ENCODE measurements at places on chromosomes 5 and 9.

GRCh38 chr9:75964427-75964826, 74.0 kb downstream of the PCSK5 start:
- DNase-seq: no peak

DNA sequence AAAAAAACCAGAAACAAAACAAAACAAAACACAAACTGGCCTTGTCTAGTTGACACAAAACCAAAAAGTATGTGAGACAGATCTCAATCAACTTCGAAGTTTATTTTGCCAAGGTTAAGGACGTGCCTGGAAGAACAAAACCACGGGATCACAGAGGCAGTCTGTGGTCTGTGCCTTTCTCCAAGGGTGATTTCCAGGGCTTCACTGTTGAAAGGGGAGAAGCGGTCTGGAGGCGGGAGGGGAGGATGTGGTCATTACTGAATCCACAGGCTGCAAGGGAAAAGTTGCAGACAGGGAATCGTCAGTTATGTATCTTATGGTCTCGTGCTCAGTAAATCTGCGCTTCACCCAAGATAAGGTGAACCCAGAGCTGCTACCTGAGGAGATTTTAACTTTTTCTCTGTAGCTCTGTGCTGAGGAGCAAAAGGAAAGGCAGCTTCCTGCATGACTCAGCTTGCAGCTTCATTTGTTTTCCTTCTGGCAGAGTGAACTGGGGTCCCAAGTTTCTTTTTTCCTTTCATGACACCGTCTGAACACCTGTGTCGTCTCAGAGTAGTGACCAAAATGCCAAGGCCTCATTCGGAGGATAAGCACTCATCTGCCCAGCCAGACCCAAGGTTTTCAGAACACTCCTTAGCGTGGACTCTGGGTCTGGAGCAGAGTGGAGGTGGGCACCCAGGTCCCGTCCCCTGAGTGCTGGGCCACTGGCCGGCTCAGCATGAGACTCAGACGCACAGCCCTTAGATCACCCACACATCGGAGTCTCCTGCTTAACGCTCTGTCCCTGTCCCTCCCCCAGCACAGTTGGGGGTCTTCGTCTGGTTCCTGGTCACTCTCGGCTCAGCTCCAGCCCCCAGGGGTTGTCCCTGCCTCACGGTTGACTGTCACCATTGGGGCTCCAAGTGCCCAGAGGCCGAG, 25.9 kb downstream of the ROPN1L start:
- DNase-seq: no peak

DNA sequence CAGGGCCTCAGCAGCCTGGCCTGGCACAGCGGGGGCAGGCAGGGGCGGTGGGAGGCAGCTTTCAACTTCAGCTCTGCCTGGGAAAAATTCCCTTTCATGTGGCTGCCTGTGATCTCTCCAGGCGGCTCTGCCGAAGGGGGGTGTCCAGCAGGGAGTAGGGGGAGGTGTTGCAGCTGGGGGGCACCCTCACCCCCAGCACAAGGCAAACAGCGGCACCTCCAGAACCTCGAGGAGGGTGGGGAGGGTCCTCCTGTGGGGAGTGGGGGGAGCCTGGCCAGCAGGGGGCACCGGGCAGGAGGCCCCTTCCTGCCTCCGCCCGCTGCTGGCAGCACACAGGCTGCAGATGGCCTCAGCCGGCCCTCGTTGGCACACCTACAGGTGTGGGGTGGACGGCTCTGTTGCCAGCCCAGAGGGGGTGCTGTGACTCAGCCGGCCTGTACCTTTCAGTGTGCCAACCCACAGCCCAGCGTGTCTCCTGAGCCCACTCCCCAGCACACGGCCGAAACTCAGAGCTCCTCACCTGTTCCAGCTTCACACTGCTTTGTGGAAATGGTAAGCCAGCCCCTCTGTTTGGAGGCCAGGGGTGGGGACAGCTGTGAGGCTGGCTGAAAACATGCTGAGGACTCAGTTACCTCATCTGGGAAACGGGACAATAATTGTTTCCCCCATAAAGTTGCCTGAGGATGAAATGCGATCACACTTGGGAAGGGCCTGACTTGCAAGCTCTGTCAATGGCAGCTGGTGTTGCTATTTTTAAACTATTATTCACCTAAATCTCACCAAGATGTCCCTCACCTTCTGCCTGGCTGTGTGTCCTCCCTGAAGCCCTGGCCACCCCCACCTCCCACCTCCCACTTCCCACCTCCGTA, 37.0 kb downstream of the CXXC5 start:
- no peak for DNase-seq

DNA sequence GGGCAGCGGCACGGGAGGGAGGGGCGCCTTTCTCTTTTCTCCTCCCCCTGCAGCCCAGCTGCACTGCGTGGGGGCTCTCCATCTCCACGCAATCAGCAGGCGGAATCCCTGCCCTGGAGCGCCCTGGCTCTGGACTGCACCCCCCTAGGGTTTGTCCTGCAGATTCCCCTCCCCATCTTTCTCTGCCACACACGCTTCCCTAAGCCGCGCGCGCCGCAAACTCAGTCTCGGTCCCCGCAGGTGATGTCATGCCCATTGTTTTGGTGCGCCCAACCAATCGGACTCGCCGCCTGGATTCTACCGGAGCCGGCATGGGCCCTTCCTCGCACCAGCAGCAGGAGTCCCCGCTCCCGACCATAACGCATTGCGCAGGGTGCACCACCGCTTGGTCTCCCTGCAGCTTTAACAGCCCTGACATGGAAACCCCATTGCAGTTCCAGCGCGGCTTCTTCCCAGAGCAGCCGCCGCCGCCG, at the start of gene KCNN2:
Gene KCNN2, plus strand, starts transcription at position 347 of the 473 bp plus-strand sequence. Its CDS starts 70 bp downstream, at position 417.
- DNase-seq: peak; percentile 97

DNA sequence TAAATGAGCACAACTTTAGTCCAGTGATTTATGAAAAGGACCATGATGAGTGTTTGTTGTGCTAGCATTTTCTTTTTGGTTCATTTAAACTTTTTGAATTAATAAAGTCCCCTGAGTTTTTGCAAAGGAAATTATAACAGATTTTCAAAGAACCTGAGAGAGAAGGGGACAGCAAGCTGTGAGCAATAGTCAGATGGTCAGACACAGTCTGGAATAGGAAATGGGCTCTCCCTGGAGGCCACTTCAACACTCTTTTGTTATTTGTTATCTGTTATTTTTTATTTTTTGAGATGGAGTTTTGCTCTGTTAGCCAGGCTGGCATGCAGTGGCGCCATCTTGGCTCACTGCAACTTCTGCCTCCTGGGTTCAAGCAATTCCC, 171.1 kb downstream of the ARHGEF28 start:
- no peak for DNase-seq

DNA sequence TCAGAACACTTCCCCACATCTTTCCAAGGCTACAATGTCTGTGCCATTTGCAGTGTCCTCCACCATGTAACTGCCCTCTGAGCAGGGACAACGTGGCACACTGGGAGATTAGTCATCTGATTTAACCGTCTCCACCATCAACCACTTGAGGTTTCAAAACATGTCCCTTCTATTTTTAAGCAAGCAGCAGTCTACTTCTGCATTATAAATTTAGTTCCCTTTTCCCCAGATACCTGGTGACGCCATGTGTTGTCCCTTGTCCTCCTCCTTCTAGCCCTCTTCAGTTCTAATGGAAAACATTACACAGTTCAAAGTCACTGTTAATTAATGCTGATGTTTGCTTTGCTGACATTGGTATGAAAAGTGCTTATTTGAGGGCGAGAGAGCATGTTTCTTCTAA, 52.8 kb downstream of the ATP10B start:
- DNase-seq: no peak

GRCh38 chr9:132609184-132609583, 26.8 kb downstream of the BARHL1 start:
- no peak for DNase-seq

DNA sequence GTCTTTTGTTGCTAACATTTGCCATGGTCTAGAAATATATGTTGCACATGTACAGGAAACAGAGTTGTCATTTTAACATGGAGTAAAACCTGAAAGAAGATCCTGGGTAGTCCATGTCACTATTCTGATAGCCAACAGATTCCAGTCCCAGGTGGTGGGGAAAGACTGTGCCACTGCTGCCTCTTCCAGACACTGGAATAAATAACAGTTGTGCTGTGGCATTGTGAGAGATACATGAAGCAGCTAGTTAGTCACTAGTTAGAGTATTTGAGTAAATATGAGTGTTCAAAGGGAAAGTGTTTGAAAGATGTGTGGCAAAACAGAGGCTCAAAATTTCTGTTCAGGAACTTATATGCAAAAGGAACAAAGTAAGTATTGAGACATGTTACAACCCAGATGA, 1408.3 kb downstream of the EFNA5 start:
- no peak for DNase-seq

DNA sequence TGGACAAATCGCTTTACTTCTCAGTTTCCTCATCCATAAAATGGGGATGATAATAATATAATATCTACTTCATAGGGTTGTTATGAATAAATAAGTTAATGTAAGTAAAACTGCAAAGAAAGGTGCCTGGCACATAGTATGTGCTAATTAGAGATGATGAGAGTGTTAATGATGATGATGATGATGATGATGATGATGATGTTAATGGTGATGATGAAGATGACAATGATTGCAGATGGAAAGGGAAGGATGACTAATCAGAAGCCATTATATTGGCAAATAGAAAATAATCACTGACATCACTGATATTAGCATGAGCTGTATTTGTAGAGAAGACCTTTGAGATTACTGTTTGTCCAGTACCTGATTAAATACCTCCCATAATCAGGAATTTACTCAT, 20.6 kb downstream of the RAD1 start:
- DNase-seq: no peak

GRCh38 chr5:50822761-50823160, 156.3 kb downstream of the PARP8 start:
- no peak for DNase-seq

DNA sequence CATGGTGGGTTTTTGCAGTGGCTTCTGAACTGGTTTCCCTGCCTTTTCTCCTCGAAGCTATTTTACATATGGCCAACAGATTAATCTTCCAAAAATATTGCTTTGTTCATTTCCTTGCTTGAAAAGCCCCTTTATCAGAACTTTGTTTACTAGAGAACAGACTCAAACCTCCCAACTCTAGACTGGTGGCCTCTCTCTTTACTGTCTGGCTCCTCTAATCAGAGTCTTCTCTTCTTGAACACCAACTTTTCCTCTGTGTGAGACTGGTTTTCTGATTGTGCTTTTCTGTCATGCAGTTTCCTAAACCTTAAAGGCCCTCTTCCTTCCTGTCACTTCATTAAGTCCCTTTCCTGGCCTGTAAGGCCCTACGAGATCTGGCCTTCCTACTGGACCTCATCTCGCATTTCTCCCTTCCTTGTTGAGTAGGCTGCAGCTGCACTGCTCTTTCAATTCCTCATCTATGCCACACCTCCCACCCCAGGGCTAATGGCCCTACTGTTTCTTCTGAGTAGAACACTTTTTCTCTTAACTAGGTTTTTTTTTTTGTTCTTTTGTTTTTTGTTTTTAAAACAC, 5.7 kb downstream of the C9orf43 start:
- DNase-seq: no peak

DNA sequence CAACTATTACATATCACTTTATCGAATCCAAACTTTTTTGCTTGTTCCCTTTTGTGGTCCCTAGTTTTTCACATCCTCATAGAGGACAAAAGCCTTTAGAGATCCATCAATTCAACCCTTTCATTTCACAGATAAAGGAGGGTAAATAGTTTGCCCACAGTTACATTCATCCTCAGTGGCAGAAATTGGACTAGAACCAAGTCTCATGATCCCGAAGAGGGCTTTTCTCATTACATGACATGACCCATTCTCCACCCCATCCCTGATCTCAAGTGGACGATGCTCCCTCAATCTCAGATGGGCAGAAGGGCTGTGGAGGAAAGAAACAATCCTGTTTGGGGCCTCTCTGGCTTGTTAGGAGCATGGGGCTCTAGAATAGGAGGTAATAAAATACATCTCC, 23.1 kb downstream of the TICAM2 start:
- no peak for DNase-seq

DNA sequence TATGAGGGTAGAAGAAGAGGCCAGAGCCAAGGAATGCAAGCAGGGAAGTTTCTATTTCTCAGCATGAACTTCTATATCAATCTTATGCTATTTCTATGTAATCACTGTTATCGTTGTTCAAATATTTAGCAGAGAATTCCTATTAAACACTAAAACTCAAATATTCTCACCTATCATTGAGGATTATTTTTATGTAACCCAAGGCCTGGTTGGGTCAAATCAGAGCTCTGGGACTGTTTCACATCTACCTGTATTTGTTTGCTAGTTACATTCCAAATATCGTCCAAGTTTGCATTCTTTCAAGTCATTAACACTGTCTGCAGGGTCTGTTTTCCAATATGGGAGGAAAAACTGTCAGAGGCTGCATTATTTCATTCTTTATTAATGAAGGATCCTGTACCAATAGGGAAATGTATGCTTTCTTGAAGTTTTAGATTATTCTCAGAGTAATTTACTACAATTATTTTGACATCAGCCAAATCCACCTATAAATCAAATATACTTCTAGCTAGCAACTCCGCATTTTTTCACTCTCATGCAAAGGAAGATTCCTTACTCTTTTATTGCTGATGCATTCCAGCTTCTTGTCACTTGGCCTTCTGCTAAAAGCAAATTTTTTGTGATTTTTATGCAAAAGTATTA, 52.2 kb downstream of the LURAP1L start:
- DNase-seq: no peak

GRCh38 chr5:38871058-38871605, 25.3 kb downstream of the OSMR start:
- no peak for DNase-seq

GRCh38 chr5:123359454-123360200, 63.6 kb downstream of the CEP120 start:
- no peak for DNase-seq

DNA sequence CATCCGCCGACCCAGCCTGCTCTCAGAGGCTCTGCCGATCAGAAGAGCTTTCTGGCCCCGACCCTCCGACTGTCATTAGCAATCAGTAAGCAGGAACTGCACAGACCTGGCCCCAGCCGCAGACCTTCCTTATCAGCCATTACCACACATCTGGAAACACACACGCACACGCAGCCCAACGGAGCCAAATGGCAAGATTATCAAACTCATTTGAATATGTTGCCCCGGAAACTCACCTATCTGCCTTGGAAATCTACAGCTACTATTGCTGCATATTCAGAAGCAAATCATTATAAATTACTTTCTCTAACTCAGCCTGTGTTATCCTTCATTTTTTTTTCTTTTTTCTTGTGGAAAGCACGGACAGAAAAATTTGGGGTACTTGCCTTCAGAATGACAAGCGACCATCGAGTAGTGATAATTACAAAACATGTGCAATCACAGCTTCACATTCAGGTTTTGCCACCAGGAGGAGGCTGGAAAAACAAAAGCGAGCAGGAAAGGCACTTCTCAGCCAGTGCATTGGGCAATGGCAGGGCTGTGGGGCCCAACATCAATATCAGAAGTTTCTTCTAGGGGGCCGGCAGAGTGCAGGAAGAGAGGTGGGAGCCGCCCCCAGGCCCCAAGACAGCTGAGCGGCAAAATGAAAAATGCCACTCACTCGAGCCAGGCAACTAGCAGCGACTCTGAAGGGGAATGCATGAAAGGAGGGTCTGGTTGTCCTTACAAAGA, 122.3 kb downstream of the VAV2 start:
- DNase-seq: no peak

All from left lobe of liver (tissue), 2 donors.